ENCODE measurements at places on chromosomes 1 and 21.

GRCh38 chr1:66176832-66177231, 357.1 kb upstream of the SGIP1 start:
- DNase-seq = no peak

DNA sequence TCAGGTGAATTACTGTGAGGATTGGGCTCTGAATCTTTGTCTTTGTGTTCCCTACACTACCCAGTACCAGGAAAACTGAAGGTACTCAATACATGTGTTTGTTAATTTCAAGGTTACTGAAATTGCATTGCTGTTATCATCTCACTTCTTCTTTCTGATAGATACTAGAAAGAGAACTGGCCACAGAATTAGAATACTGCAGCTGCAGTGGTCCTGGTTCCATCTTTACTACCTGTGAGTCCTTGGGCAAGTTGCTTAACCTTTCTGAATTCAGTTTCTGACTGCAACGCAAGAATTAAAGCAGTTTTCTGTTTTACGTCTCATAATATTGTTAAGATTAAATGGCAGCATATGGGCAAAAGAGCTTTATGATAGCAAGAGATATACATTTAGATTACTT, 263.5 kb downstream of the LMO4 start:
- no peak for DNase-seq

DNA sequence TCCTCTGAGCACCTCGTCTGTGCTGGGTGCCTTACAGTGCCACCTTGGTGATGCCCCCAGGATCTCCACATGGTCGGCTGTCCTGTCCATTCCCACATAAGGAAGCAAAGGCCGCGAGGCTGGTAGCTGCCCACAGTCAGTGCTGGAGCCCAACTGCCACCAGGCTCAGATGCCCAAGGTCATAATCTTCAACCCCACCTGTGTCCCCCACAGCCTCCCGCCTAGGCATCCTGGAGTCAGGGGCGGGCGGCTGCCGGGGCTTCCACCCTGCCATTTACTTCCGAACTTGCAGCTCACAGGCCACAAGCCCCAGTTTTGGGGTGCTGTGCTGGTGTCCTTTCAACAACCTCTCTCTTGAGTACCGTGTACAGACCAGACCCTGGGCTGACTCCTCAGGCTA, 126.3 kb downstream of the CASZ1 start:
- DNase-seq = no peak

DNA sequence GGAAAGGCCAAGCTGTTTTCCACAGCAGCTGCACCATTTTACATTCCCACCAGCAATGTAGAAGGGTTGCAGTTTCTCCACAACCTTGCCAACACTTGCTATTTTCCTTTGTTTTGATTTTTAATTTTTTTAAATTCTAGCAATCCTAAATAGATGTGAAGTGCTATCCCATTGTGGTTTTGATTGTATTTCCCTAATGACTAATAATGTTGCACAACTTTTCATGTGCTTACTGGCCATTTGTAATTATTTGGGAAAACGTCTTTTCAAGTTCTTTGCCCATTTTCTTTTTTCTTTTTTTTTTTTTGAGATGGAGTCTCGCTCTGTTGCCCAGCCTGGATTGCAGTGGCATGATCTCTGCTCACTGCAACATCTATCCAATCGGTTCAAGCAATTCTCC, 53.9 kb downstream of the VCAM1 start:
- DNase-seq = no peak

GRCh38 chr1:188599313-188599712, 1770.6 kb downstream of the PLA2G4A start:
- DNase-seq = no peak

GRCh38 chr1:91054780-91055481, 33.1 kb upstream of the ZNF644 start:
- no peak for DNase-seq

DNA sequence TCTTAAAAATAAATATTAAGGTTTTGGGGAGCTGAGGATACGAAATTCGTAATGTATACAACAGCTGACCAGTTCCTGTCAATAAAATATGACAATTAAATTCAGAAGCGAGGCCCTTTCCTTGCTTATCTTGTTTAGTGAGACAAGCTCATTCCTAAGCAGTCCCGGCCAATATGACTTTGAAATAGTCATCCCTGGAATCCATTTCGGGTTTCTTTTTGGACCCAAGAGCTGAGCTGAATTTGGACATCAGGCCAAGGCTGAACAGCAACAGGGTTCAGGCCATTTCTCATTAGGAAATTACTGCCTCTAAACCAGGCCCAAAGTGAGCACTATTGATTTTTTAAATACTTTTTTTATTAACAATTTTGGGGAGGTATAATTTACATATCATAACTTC, 17.3 kb upstream of the FMN2 start:
- no peak for DNase-seq

DNA sequence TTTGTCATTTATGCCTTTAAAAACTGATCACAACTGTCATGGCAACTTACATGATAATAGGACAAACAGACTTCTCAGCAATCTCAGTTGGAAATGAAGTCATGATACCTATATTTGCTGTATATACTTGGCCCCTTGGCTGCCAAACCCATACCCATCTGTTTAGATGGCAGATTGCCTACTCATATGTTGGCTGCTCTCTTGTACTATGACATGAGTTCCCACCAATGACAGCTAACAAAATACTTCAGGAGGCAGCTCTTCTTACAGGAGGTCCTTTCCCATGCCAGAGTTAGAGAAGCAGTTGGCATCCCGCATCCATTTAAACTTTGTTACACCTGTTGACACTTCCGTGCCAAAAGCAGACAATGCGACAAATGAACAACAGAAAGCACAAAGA, 603.1 kb upstream of the ADGRL2 start:
- DNase-seq = no peak

GRCh38 chr21:26227130-26227529, 56.6 kb upstream of the APP start:
- no peak for DNase-seq

DNA sequence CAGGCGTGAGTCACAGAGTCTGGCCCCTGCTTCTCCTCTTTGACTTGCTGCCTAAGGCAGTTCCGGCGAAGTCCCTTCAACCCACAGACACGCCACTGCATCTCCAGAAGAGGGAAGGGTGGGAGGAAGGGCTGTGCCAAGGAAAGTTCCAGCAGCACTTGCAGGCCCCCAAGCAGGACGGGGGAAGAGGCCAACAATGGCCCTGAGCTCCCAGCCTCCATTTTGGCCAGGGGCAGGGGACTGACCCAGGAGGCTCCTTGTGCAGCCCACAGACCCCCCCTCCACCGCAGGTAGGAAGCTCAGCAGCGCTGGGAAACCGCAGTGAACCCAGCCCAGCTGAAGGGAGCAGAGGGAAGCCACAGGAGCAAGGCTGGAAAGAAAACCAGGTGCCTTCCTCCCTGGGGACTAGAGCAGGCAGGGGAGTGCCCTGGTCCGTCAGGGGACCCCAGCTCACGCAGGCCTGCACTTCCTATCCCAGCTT, 35.4 kb downstream of the ACOT7 start:
- peak; percentile 54 for DNase-seq

DNA sequence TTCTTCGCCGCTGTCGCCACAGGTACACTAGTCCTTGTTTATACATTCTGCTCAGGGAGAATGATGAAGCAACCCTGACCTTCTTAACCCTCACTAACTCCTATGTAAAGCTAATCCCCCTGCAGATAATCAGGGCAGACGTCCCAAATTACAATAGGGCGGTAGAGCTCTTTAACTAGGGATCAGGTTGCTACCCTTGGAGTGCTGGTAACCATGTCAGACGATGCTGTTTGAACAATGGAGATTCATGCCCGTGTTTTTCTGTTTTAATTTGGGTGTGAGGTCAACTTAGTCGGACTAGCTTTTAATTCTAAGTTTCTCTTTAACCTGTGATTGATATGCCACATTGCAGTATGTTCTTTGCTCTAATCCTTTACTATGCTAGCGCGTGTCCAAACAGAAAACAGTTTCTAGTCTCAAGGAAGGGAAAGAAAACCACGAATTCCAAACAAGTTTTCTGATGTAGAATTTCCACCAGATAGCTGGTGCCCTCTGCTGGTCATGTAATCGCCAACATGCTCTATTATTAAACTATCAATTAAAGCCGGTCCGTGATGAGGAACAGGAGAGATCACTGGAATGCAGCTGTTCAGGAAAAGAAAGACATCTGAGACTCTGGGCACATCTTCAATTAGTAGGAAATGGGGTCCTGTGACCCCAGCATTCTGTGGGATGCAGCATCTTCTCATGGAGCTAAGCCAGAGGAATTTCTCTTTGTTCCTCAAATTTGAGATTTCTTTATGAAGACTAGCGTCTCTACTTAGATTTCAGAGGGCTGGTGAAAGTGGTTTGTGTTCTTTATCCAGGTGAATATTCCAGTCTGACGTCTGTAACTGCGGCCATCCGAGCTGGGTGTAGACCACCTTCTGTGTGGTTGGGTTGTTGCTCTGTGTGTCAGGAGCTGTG, 18.3 kb upstream of the VAMP3 start:
- DNase-seq = peak; percentile 41

GRCh38 chr1:210288116-210288515, 40.6 kb upstream of the HHAT start:
- DNase-seq = no peak

DNA sequence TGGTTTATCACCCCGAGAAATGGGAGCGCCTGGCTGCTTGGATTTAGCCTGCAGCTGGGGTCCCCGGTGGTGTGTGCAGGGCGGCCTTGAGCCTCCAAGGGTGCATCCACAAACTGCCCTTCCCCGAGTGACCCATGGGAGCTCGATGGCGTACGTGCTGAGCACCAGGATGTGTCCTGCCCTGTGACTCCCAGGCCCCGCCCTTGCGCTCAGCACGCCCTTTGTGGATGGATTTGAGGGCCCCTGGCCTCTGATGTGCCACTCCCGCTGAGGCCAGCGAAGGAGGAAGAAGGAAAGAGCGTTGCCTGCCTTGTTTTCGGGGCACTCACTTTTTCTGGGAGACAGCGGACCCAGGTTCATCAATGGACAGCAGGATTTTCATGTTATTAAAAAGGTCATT, 1.7 kb upstream of the TFF3 start:
- no peak for DNase-seq

DNA sequence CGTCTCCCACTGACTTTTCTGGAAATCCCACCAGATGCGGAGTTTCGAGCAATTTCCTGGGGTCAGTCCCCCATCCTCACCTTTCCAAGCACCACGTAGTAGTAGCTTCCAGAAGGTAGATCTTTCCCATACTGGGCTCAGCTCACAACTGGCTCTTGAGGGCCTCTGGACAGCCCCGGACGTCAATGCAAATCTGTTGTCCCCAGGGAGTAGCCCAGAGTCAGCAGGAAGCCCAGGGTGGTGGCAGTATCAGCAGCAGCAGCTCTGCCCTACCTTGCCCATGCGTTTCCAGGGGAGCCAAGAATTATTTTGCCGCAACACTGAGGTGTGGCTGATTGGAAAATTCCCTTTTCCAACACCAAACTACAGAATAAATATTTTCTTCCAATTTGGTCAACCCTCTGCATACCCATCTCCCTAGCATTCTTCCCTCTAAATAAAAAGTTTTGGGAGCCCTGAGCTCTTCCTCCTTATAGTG, 70.3 kb downstream of the CD46 start:
- DNase-seq = no peak

GRCh38 chr1:84253036-84253435, 48.5 kb upstream of the SAMD13 start:
- no peak for DNase-seq

DNA sequence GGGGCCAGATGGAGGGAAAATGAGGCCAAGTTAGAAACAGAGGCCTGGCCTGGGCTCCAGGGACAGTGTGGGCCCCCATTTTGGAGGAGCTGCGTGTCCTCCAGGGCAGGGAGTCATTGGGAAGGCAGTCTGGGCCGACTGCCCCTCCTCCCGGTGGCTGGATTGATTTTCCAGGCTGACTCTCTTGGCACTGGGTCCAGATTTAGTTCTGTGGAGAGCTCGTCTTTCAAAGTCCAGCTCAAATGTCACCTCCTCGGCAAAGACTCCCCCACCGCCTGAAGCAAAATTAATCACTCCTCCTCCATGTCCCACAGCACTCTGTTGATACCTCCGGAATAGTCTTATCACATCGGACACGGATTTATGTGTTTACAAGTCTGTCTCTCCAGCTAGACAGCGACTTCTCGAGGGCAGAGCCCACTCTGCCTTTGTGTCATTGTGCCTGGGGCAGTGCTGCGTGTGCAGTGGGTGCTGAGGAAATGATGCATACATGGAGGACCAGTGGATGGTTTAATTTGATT, 175.1 kb downstream of the CAMTA1 start:
- DNase-seq = no peak

DNA sequence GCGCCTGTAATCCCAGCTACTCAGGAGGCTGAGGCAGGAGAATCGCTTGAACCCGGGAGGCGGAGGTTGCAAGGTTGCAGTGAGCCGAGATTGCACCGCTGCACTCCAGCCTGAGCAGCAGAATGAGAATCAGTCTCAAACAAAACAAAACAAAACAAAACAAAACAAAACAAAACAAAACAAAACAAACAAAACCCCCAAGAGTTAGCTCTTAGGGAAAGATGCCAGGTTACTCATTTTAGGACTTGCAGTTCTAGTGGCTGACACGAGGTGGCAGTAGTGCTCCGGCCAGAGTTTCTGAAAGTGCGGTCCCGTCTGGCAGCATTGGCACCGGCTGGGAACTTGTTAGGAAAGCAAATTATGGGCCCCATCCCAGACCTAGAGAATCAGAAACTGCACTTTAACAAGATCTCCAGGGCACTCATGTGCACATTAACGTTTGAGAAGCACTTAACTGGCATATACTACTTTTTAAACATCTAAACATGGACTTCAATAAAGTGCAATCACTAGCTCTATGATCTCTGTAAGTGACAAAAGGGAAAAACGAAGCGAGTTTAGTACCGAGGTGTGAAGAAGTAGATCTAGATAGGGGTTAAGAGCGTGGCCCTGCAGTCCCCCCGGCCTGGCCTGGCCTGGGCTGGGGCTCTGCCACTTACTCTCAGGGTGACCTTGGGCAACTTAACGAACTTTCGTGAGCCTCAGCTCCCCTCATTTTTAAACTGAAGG, 41.9 kb upstream of the TNFRSF1B start:
- peak; percentile 87 for DNase-seq

DNA sequence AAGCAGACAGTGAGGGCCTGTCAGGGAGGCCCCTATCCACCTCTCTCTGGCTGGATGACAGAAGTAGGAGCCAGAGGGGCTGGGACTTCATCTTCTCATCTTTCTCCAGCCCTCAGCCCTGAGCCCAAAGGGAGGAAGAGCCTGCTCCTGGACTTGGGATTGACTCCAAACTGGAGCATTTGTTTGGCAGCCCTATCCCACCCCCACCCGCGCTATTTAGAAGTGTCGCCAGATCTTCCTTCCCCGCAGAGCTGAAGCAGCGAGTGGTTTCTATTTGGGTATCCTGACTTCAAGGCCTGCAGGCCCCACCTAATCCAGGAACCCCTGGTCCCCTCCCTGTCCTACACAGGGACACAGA, 9.6 kb downstream of the NES start:
- DNase-seq = no peak

GRCh38 chr21:44405091-44405947, 50.0 kb upstream of the LRRC3 start:
- DNase-seq = no peak
